ENCODE measurements at places on chromosomes 4 and X. TPM values are rescaled to one million over a fixed set of nuclear protein-coding genes. Genes with fewer than 3 reads are reported as not detected.

SNCA gene
- total RNA-seq = 19.3 TPM

PLXNB3 gene
- 0.03 TPM for total RNA-seq

MAGEA4 gene
- total RNA-seq = not detected

SCML1 gene
- 20.7 TPM for total RNA-seq

VSIG4 gene
- total RNA-seq = not detected

TBC1D9 gene
- total RNA-seq = 15.0 TPM

SMIM10 gene
- total RNA-seq = 10.7 TPM

DNA sequence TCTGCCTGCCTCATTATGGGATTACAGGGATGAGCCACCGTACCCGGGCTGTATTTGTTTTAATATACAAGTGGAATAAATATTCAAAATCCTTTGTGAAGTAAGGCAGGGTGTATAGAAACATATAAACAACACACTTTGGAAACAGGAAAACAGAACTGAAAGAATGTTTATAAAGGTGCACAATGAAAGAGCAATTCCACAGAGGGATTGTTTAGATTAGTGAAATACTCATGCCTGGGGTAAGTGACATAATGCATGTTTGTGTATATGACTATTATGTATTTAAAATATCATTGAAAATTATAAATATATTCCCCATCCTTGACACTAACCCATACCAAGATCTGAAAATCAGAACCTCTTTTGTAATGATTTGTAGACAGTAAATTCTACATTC lies 45.0 kb upstream of the NR3C2 start:
- DNase-seq = no peak

DNA sequence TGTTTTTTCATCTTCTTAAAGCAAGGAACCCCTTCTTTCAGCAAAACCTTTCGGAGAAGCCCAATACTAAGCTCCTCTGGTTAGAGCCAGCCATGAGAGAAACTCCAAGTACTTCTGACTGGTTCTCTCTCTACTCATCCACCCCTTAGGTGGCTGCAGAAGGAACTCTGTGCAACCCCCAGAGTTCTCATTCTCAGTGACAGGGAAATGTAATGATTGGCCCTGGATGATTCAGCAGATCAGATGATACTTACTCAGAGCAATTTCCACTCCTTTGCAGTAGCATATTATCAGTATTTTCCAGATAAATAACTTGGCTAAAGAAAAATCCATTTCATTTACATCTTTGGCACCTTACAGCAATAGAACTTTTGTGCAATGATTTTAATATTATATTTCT lies 3.2 kb downstream of the SPP1 start:
- no peak for DNase-seq

DNA sequence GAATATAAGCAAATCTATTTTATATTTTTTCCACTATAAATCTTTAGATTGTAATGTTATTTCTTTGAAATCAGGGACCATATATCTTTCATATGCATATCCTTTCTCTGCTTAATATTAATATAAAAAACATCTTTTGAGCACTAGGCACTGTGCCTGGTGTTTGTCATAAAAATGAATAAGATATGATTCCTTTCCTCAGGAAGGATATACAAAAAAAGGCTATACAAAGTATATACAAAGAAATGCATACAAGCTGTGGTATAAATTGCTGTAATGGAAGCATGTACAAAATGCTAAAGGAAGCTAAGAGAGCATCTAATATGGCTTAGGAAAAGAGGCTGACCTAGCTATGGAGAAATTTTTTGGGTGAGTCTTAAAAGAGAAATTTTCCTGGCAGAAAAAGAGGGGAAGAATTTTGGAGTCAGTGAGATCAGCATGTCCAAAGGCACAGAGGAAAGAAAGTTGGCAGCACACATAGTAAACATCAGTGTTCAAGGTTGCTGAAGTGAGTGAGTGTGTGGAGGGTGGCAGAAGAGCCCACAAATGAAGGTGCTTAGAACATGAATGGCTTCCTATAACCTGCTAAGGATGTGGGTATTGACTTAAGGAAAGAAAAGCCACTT lies 500.0 kb downstream of the SPRY1 start:
- no peak for DNase-seq

- DNase-seq = no peak
These were observed 34.3 kb downstream of the KANTR start for GRCh38 chrX:53128097-53128749.

DNA sequence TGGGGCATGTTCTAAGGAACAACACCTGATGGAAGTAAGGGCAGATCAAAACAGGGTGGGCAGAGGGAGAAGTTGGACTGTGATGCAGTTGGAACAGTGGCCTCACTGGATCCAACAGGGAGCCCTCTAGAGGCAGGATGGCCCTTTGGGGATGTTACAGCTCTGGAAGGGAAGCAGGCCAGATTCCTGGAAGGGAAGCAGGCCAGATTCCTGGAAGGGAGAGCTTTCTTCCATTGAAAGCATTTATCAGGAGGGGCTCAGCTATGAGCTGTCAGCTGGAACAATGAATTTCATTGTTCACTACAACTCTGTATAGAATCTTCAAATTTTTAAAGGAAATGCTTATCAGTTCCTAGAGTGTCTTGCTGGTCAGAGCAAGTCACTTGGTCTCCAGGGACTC lies 17.7 kb downstream of the IL15 start:
- peak; percentile 50 for DNase-seq

DNA sequence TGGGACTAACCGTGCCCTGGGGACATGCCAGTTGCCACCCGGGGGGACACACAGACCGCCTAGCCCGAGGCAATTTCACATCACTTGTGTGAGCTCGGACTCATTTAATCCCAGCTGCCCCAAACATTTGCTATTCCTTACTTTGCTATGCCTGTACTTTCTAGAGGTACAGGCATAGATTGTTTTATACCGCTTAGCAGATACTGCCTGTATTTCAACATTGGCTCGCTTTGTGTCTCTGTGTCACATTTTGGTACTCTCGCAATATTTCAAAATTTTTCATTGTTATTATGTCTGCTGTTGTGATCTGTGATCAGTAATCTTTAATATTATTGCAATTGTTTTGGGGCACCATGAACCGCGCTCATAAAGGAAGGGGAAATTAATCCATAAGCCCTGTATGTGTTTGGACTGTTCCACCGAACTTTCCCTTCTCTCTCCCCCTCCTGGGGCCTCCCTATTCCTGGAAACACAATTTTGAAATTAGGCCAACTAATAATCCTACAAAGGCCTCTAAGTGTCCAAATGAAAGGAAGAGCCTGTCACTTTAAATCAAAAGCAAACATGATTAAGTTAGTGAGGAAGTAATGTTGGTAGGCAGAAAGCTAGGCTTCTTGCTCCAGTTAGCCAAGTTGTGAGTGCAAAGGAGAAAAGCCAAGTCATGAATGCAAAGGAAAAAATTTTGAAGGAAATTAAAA lies 568 bp upstream of the CASP6 start:
- no peak for DNase-seq

DNA sequence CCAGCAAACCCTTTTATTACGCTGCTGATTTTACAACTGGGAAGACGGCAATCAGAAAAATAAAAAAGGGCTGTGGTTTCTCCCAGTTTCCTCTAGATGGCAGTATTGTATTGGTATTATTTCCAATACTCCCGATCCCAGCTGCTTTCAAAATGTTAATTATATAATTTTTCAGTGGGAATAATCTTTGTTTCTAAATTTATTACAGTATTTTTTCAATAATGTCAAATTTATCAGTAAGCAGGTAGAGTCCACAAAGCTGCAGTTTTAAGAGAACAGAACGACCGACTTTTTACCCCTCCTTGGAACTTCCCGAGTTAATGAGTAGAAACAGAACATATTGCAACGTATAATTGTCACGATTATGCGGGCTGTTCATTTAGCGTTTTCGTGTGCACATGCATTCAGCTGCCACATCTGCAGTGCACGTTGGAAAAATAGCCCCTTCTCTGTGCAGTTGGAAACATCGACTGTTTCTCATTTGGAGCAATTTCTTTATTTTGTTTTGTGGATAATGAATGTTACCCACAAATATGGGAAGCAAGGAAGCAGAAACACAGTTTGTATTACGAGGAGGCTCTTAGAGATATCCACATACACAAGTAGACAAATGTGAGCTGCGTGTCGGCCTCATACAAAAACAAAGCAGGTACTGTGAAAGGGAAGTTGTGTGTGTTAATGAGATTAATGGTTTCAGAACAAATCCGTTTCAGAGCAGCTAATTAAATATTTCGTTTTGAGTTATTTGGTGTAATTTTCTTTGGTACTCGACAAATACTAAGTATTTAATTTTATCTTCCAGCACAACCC lies 188.0 kb downstream of the STIM2 start:
- peak; percentile 14 for DNase-seq

GRCh38 chr4:153260132-153260531 lies 55.9 kb downstream of the TRIM2 start:
- no peak for DNase-seq

- no peak for DNase-seq
These were observed 43.9 kb downstream of the LUZP4 start for GRCh38 chrX:115333446-115333845.

GRCh38 chr4:82679531-82679930 lies 117.7 kb upstream of the TMEM150C start:
- no peak for DNase-seq

GRCh38 chr4:16253127-16253960 lies 27.1 kb upstream of the TAPT1 start:
- no peak for DNase-seq

- no peak for DNase-seq
These were observed 153.0 kb downstream of the CBR4 start for GRCh38 chr4:168857009-168857408.

DNA sequence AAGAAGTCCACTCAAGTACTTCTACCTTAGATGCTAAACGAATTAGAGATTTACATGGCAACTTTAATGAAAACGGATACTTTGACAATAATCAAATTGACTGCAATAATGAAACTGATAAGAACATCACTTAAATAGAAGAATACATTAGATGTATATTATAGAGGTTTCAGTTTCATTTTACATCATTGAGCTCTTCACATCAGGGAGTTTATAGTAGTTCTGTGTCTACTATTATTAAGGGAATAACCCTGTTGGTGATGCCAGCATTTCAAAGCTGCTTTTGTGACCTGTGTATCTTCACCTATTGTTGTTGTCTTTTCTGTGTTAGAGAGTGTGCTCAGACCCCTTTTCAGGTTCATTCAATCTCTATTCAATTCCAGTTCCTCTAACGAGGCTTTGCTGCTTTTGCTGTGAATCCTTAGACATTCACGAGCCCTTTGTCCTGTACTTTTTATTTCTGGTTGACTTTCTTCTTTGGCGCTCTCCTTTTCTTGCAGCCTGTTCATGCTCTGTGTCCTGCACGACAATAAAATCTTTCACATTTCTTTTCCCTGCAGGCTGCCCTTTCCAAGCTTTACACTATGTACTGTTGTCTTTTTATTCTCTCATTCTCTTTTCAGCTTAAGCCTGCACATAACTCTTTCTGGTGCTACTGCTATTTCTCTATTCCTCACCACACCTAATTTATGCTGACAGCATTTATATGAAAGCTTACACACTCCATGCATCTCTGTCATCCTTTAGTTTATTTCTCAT lies 232.1 kb downstream of the CPE start:
- no peak for DNase-seq

- no peak for DNase-seq
These were observed 19.0 kb downstream of the HADH start for GRCh38 chr4:108008721-108009120.
